Fibroblast of skin of right quadriceps (primary cell): ENCODE measurements at places on chromosomes 16 and 17.

DNA sequence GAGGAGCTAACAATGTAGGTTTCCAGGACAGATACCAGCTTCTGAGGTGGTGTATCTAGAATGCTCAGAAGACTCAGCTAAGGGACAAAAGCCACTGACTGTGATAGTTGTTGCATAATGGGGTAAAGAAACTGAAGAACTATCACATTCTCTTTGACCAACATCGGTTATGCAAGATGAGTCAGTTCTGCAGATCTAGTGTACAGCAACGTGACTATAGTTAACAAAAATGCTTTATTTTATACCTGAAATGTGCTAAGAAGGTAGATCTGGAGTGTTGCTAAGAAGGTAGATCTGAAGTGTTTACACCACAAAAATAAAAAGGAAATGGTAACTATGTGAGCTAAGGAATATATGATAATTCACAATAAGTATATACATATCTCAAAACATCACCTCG, 2.5 kb downstream of the KRTAP9-6 start:
- no peak for DNase-seq

GRCh38 chr16:88407807-88408206, 25.0 kb downstream of the ZNF469 start:
- no peak for DNase-seq

- DNase-seq, result no peak
Measured at GRCh38 chr17:31481783-31482081, 90.3 kb downstream of the RAB11FIP4 start.

DNA sequence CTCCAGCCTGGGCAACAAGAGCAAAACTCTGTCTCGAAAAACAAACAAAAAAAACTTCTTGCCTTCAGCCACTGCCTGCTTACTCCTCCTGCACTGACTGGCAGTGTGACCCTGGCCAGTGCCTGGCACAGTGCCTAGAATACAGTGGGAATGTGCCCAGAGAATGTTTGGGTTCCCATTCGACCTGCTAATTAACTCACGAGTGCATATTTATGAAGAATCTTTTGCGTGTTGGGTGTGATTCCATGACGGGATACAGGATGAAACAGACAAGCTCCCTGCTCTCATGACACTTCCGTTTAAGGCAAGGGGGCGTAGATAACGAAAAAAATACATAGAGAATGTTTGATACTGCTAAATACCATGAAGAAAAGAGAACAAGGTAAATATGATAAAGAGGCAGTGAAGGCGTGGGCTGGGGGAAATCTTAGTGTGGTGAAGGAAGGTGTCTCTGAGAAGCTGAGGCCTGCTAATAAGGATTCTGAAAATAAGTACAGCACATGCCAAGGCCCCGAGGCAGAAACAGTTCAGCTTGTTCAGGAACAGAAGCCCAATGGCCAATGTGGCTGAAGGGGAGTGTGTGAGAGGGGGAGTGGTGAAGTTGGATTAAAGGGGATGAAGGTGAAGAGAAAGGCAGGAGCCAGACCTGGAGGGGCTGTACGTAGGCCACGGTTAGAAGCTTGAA, 4.3 kb downstream of the ABI3 start:
- no peak for DNase-seq

- no peak for DNase-seq
Measured at GRCh38 chr17:31416503-31416923, 25.0 kb downstream of the RAB11FIP4 start.

DNA sequence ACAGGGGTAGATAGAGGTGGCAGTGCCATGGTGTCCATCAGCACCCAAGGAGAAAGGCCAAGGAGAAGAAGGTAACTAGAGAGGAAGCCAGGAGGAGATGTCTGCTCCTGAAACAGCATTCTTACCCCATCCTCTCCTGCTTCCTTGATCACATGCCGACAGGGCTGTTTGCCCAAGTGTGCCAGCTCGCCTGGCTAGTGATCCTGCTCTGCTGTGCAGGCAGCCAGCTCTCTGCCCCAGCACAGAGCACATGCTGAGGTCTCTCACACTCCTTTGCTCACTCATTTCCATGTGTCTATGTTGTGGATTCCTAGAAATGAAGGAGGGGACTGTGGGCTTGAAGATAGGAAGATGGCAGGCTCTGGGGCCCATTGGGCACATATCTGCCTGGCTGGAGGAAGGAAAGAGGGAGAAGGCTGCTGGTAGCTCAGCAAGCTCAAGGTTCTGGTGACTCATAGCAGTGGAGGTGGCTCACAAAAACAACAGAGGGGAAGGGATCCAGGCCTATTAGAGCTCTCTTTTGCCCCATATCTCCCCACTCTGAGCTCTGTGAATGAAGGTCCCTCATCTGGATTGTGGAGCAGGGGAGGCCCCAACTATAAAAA, 54.3 kb downstream of the NEUROD2 start:
- DNase-seq, result peak; percentile 53

DNA sequence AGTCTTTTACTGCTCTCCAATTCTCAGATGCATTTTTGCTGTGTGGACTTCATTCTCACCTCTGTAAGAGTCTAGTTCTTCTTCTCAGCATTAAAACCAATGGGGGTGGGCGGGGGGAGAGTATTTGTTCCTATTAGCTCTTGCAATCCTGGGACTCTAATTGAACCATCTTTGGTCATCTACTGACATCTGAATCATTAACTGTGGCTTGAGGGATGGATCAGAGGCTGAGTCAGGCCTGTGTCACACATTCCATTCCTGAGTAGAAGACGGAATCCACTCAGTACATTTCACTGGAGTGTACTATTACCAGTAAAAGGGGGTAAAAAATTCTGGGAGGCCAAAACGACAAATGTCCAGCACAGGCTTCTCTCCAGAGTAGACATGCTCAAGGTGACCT, 12.8 kb upstream of the ZNF23 start:
- DNase-seq, result peak; percentile 94

DNA sequence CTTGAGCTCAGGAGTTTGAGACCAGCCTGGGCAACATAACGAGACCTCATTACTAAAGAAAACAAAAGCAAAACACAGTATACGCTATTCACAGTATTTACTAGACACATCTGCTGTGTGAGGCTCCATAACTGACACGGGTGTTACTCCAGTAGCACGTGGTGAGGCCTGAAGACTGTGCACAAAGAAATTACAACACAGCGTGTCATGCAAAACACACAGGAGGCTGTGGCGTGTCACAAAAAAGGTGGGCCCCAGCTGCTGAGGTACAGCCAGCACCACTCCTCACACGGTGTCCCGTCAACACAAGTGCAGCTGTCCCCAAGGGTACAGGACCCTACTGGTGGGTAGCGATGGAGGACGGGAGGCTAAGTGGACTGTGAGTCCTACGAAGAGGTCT, 2.7 kb downstream of the CYBC1 start:
- DNase-seq, result no peak

- no peak for DNase-seq
Measured at GRCh38 chr17:18626152-18626870, 17.9 kb downstream of the TBC1D28 start.

DNA sequence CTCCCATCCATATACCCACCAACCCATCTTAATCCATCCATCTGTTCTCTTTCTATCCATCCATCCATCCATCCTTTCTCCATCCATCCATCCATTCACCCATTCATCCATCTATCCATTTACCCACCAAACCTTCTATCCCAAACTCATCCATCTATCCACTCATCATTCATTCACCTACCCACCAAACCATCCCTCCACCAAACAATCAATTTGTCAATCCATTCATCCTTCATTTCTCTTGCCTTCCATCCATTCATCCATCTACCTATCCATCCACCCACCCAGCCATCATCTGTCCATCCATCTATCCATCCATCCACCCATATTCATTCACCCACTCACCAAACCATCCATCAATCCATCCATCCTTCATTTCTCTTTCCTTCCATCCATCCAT, 44.6 kb upstream of the CIBAR2 start:
- DNase-seq, result no peak

GRCh38 chr17:18141210-18141803, 32.8 kb downstream of the MYO15A start:
- DNase-seq, result peak; percentile 41

DNA sequence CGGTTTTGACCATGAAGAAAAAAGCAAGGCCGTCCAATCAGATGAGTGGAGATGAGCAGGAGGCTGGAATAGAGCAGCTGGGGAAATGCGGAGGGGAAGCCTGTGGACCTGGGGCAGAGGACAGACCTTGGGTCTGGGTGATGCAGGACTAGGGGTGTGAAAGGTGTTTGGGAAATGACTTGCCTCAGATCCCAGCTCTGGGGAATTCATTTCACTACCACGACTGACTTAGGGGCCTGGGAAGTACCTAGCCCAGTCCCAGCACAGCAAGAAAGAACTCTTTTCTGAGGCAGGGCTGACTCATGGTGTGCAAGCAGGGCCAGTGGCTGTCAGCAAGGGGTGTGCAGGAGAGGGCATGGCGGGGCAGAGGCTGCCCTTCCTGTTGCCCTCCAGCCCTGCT, 14.8 kb downstream of the DNAI2 start:
- DNase-seq, result no peak

DNA sequence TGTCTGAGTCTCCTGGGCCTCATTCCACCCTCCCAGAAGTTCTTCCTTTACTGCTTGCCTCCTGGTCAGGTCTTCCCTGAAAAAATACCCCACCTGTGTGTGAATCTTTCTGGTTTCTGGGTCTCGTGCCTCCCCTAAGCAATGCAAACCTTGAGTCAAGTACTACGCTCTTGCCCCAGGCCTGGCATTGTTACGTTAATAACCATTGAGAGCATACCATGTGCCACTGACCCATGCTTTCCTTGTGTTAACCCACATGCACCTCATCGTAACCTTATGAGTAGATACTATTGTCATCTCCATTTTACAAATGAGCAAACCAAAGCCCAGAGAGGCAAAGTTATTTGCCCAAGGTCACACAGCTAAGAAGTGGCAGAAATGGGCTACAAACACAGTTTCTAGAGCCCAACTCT, 25.4 kb upstream of the TOB1 start:
- DNase-seq, result no peak

DNA sequence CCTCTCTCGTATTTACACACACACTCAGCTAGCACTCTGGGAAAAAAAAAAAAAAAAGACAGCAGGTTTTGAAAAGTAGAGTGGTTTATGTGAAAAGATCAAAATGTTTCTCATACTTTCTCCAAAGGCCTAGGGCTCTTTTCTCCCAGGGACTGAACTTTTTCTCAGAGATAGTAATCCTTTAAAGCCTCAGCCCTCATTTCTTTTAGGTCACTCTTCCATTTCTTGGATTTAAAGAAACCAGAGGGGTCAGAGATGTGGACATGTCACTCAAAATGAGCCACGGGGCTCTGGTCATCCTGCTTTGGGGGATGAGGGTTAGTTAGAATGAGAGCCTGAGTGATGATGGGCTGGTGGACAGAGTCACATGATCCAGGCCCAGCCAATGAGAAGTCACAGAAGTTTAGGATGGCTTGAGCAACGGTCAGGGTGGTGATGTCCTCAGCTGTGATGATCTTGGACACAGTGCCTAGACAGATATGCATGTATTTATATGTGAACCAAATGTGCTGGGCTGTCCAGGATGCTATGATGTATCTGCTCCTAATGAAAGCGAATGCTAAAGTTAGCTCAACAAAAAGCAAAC, 33.7 kb upstream of the AXIN2 start:
- peak; percentile 10 for DNase-seq

GRCh38 chr17:78998311-78999055, 11.1 kb downstream of the CANT1 start:
- DNase-seq, result no peak

DNA sequence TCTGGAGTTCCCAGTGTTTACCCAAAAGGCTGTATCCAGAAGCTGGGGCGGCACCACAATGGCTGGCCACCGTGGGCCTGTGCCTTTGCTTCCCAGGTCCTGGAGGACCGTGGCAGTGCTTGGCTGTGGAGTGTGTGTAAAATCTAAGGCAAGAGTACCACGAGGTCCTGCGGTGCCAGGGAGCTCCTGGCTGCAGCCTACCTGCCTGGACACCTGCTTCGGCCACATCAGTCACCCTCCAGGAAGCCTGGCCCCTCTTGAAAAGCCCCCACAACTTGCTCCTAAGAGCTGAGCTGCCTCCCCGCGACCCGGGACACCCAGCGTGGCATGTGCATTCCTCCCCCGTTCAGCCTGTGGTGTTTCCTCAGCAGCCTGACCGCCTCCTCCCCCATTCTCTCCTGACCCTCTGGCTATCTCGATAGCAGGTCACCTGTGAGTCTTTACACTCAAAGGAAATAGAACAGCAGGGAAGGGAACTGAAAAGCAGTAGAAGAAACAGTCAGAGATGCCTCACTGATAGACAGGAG, 7.9 kb downstream of the TIMM22 start:
- no peak for DNase-seq

- no peak for DNase-seq
Measured at GRCh38 chr17:67671493-67671892, 46.2 kb upstream of the NOL11 start.

GRCh38 chr16:53576210-53576609, 73.2 kb upstream of the AKTIP start:
- no peak for DNase-seq

- no peak for DNase-seq
Measured at GRCh38 chr16:10876315-10876714, 687 bp upstream of the CIITA start.

DNA sequence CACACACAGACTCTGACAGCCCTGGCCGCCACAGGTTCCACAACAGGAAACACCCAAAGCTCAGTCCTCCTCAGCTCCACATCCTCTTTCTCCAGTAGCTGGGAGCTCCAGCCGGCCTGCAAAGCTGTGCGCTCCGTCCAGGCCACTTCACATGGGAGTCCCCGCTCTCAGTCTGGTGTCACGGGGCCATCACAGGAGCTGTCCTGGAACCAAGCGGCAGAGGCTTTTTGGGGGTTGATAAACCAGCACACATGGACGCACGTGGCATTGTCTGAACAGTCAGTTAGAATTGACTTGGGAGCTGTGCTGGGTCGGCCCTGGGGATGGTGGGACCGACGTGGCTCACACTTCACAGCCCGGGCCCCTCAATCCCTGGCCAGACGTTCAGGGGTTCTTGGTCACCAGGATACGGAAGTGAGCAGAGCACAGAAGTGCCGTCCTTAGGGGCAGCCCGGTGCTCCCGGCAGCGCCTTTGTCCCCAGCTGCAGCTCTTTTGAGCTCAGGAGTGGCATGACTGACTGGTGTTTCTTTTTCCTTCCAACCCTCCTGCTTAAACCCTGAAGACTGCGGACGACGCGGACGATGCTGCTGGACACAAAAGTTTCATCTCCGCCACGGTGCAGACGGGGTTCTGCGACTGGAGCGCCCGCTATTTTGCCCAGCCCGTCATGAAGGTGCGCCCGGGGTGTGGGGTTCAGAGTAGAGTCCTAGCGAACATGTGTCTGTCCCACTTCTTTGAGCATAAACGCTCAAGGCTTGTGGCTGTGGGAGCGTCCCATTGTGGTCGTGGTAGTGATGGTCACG, 66.6 kb upstream of the CHMP6 start:
- DNase-seq, result no peak

- no peak for DNase-seq
Measured at GRCh38 chr17:82287013-82287867, 13.7 kb upstream of the CSNK1D start.

DNA sequence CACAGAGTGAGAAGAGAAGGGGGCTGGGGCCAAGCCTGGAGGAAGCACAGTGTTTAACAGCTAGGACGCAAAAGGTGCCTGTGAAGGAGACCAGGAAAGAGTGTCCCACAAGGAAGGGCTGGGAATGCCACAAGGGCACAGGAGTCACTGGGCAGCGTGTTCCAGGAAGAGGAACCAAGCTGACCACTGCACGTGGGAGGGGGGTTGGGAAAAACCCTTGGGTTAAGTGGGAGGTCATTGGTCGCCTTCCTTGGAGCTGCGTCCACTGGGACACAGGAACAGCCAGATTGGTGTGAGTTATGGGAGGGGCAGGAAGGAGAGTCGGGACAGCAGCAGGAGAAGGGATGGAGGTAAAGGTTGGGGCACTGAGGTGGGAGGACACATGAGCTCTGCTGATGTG, 12.9 kb downstream of the TTYH2 start:
- no peak for DNase-seq
